Activated gamma-delta T cell treated with anti-CD3 and anti-CD28 coated beads, Interleukin-2, amount 50 U/mL, for 16 hours (primary cell): ENCODE measurements at places on chromosomes 5 and 9.

DNA sequence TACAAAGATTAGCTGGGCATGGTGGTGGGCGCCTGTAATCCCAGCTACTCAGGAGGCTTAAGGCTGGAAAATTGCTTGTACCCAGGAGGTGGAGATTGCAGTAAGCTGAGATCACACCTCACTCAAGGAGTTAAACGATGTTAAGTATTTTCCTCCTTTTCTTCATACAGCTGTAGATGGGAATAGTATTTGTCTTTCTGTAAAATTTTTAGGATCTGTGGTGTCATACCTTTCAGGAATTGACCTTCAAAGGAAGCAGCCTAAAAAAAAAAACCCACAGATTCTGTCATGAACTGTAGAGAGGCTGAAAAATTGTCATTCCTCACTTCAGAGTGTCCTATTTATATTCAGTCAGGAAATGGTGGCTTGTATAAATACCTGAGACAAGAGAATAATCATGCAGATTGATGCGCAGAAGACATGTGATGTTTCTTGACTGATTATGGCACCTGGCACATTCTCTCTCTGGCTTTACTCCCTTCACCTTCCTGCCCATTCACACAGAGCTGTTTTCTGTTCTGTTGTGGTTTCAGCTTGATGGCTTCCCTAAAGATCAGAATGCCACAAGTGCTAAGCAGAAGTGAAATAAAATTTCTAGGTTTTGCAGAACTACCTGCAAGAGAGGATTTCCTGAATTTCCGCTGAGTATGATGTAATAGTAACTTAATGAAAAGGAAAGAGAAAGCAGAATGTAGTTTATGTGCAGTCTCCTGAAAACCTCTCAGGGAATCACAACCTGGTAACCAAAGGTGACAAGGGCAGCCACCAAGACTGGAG, 3.8 kb downstream of the IFNA1 start:
- DNase-seq: no peak

GRCh38 chr9:86039991-86040860, 59.1 kb downstream of the GOLM1 start:
- DNase-seq: no peak

- DNase-seq: no peak
Observed at GRCh38 chr9:7287065-7287464, 512.5 kb downstream of the DMAC1 start.

DNA sequence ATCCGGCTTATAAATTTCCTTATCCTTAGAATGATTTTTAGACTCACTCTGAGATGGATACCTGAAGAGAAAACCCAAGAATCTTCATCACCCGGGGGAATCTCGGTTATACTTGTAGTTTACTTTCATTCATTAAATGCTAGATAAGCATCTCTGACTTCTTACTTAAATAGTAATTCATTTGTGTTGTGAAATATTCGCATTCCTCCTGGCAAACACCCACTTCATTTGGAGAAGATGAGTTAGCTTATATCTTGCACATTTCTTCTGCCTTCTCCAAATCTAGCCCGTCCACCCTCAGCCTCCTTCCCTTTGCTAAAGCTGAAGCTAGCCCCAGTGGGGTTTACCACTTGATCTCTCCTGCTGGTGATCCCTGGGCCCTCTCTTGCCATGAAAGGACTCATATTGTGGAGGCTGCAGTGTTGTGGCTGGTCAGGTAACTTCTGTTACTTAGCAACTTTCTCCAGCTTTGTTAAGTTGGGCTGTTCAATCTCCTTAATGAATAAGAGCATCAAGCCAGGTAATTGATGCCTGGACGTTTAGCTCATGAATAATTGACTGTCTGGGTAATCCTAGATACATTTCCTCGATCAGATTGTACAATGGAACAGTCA, 11.3 kb upstream of the POU4F3 start:
- DNase-seq: no peak

- DNase-seq: no peak
Observed at GRCh38 chr9:82563094-82563493, 499.8 kb downstream of the RASEF start.

DNA sequence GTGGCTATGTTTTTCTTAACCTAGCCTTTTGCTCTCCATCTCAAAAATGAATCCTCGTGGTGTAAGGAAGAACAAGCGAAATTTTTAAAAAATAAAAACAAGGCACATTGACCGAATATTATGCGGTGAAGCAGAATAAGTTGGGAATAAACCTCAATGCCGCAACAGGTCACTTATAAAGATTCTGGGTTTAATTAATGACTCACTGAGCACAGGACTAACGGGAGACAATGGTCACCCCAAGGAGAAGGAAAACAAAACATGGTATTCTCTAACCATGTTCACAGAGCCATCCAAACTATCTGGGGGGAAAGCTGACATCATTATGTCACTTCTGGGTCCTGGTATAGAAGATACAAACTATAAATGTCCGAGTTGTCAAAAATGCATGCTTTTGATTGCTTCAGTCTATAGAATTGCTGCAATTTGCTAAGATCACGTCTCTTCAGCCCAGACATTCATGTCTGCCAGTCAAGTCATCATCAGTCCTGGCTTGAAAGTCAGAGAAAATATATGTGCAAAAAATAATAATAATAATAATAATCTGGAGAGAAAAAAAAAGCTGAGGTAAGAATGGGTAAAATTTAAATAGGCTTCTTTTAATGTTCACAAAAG, 280.6 kb downstream of the NR2F1-AS1 start:
- no peak for DNase-seq

DNA sequence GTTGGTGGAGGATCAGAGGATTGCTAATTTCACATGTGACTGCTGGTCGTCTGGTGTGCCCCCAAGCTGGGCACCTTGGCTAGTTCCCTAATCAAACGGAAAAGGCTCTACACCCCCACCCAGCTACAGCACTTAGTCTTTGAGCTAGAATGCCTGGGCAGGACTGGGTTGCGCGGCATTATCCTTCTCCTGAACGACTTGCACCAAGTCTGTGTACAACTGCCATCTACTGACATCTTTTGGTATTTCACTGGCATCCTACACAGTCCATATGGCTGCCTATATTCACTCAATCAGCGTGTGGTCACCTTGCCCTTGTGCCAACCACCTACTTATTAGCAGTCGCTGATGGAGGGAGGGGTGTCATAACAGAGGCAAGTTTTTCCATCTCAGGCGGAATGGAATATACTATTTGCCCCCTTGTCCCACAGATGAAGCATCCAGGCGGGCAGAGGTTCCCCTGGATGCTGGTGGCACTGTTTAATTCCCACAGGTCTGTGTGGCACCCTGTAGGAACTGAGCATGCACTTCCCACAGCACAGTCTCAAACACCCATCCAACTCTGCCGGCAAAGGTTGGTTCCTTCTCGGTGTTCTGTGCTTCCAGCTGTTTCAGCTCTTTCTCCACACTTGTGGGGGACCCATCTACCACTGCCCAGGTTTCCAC, 150.1 kb downstream of the OSTF1 start:
- no peak for DNase-seq

DNA sequence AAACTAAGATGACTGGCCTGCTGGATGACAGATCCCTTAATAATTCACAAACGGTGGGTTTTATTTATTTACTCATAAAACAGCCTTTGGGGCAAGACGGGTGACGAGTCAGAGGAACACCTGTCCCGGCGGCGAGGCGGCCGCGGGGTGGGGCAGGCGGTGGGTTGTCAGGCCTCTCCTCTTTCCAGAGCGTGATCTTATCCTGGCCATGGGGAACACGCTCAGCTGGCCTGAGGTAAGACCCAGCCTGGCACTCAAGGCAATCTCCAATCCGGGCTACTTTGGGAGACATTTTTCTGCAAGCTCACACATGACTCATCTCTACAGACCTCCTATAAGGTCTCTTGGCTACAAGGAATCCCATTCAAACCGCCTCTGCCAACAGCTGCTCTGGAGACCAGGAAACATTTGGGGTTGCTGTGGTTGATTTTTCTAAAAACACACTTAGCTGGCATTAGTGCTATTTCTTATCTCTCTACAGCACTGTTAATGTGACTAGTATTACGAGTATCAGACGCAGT, 6.3 kb downstream of the RAPGEF1 start:
- no peak for DNase-seq

DNA sequence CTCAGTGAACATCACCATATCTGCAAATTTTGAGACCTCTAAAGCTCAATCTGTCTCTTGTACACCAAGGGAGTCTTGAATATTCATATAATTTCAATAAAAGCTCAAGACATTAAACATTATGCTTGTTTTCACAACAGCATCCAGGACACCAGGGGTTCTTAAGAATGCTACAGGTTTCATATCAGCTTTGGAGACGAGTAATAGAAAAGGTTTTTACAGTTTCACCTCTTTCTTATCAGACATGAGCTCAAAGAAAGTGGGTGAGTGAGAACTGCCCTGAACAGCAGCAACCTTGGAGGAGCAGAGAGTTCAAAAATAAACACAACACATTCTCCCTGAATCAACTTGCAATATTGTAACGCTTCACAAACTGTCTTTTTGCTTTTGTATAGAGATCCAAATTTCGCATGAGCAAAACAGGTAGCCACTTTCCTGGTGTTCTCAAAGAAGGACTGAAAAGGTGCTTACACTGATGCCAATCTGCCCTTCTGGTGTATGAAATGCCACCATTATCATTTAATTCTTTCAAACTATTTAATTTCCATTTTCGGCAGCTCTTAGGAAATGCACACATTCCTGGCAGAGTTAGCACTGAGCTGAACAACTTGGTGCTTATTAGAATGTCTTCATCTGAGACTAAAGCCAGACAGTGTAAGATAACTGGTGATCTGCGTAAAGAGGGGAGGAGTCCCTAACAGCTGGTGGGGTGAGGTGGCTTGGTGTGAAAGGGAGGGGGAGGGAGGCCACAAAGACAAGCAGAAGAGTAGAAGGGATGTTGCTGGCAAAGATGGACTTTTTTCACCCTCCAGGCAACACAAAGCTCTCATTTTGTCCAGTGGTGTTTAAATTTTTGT, 535.3 kb downstream of the PDE4D start:
- no peak for DNase-seq

DNA sequence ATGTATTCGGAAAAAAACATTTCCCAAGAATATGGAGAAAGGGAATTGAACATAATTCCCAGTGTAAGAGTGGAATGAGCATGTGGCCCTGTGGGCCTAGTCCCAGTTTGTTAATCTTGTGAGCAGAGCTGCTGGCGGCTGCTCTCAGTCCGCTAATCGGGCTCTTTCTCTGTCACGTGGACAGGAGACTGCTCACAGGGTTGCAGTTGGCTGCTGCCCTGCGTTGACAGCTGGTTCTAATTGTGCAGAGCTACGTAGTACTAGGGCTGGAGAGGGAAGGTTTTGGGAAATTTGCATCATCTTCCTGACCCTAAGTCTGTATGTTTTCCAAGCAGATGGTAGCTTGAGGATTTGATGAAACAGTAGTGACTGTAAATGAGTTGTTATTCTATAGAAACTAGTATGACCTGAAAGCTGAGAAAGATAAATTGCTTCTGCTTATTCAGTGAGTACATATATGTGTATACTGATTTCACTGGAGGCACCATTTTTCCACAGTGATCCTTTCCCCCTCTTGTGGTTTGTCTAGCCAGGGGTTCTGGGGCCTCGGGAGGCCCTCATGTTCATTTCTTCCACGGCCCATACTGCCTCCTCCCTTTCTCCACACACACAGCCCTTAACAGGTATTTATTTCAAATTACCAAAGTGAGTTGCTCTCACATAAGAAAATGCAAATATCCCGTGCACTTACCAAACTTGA, 100.6 kb downstream of the ANGPTL2 start:
- DNase-seq: no peak

GRCh38 chr9:70398145-70398556, 16.3 kb downstream of the KLF9 start:
- no peak for DNase-seq

- DNase-seq: no peak
Observed at GRCh38 chr5:4640795-4641194, 499.3 kb upstream of the ADAMTS16 start.

DNA sequence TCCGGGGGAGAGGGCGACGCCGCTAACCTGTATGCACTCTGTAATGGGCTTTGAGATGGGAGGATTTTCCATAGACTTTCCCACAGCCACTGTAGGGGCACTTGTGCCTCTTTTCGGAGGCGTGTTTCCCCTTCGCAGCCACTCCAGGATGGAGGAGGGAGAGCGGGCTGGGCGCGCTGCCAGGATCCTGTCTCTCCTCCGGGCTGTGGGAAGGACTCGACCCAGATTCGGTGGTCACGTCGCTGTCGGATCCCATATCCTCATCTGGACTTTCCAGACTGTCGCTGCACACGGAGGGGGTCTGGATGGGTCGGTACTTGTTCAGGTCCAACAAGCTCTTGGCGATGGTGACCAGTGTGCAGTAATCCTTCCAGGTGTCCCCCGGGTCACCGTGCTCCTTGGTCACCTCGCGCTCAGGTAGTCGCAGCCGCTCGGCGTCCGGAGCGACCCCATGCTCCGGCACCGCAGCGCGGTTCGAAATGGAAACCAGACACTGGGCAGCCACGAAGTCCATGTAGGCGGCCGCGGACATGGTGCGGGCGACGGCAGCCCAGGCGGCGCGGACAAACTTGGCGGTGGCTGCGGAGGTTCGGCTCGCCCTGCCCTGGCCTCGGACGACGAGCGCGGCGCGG, 1.5 kb downstream of the KLF9 start:
- DNase-seq: no peak

- DNase-seq: no peak
Observed at GRCh38 chr9:16801871-16802466, 68.5 kb downstream of the BNC2 start.

GRCh38 chr9:90698871-90699440, 56.3 kb upstream of the DIRAS2 start:
- DNase-seq: no peak

DNA sequence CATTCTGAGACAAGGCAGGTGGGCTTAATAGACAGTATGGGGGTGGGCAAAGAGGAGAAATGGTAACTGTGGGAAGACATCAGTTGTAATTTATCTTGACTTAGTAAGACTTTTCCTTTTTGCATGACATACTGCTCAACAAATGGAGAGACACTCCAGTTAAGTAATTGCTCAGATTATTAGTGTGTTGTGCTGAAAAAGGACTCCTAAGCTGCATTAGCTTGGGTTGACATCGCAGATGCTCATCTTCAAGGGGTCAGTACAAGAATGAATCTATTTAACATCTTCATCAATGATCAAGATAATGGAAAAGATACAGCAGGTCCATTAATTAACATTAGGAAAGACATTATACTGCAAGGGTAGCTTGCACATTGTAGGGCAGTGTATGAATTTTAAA, 181.1 kb upstream of the ELAVL2 start:
- no peak for DNase-seq

GRCh38 chr5:36374266-36374862, 72.7 kb upstream of the RANBP3L start:
- DNase-seq: no peak

GRCh38 chr5:74587890-74588289, 52.6 kb downstream of the ENC1 start:
- no peak for DNase-seq

GRCh38 chr5:17224858-17225511, 7.6 kb downstream of the BASP1 start:
- DNase-seq: no peak

DNA sequence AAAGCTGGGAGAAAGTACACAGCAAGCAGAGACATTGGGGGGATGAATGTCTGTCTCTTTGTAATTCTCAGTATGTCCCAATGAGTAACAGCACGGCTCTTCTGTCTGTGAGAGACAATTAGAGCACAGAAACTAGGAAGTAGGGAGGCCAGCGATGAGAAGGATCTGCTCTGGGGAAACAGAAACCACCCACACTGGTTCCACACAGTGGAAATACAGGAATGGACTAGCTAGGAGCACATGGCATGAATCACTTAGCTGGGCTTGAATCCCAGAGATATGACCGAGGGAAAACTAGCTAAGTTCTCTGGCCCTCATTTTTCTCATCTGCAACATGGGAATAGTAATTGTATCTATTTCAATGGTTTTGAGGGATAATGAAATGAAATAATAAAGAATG, 895.9 kb downstream of the TLE4 start:
- no peak for DNase-seq
